ENCODE measurements at places on chromosomes 11 and 22.

DNA sequence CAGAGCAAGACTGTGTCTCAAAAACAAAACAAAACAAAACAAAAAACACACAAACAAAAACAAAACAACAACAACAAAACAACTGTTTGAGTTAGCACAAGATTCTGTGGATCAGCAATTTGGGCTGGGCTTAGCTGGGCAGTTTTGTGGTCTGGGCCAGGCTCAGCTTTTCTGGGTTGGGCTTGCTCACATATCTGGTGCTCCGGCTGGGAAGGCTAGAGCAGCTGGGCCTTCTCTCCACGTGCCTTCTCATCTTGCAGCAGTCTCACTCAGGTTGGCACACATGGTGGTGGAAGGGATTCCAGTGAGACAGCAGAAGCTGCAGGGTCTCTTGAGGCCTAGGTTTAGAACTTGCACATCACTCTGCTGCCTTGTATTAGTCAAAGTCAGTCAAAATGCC, 35.7 kb downstream of the EIF3F start:
- no peak for DNase-seq

DNA sequence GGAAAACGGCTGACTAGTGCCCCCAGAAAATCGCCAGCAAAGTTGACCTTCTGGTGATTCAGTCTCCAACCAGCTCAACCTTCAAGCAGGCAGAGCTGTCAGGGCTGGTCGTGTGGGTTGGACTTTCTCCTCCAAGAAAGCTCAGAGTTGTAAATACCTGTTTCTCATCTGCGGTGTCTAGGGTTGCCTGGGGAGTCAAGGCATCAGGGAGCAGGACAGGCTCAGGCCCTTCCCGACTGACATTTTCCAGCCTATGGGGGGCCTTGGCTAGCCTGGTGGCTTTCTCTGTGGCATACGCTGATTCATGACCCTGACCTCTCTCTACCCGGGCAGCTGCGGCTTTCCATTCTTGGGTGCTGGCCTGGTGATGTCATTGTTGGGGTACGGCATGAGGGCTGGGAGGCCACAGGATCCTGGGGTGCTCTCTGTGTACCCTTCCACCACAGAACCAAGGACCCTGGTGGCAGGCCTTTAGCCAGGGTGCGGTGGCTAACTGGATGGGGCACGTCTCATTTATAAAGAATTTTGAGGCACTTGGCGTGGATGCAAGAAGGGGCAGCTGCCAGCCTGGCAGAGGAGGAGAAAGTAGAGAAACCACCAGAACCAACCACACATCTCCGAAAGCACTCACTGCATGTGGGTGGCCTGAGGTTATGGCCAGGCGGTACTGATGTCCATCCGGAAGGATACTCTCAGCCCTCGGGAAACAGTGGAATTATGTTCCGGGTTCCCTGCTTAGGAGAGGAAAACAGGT, 64.9 kb downstream of the BCR start:
- DNase-seq, result no peak

- no peak for DNase-seq
These were observed 11.3 kb downstream of the PLAAT2 start for GRCh38 chr11:63551889-63552266.

DNA sequence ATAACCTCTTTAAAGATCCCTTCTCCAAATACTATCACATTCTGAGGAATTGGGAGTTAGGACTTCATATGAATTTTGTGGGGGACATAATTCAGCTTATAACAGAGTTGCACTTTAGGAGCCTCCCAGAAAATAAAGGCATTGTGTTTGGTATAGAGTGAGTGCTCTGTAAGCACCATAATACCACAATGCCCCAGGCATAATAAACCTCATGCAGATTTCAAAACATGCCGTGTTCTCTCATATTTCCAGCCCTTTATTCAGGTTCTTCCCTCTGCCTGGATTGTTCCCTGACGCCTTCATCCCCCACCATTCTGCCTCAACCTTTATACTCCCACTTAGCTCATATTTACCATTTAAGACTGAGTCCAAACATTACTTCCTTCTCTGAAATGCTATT, 398.8 kb upstream of the FAT3 start:
- DNase-seq, result no peak

DNA sequence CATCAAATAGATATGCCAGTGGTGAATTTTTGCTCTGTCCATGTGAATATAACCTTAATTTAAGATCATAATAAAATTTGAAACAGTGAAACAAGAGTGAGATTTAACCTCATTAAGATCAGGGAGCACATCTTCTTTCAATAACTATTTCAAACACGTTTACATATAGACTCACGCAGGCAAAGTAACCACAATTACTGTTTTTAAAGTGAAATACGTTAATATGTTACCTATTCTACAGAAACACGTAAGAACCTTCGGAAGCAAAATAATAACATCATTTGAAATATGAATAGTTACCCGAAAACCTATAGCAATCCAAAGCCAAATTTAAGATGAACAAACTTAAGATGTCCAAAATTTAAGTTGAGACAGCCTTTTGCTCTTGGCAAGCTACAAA, 136.2 kb upstream of the ZC3H12C start:
- DNase-seq, result no peak

DNA sequence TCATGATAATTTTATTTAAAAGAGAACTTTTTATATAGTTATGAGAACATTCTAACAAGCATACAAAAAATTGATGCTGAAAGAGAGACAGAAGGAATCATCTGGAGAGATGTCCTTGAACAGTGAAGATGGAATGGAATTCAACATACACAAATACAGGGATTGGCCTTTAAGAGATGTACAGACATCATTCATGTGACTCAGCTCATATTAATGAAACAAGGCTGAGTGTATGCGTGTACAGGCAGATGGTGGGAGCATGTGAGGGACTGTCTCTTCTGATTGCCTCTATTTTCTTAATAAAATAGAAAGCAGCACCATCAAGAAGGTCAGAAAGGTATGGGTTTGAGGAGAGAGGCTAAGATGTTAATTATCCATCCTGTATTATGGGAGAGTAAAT, 793.3 kb downstream of the CNTN5 start:
- DNase-seq, result no peak

GRCh38 chr11:76666830-76667229, 3.7 kb downstream of the LRRC32 start:
- DNase-seq, result no peak

Data from activated CD4-positive, alpha-beta memory T cell treated with anti-CD3 and anti-CD28 coated beads, Interleukin-2, amount 10 ng/mL, durations not matched to agents 7 days and 5 days (primary cell).